Suprapubic skin (tissue), 4 donors: ENCODE measurements at places on chromosomes 1 and 21. TPM values are rescaled to one million over a fixed set of nuclear protein-coding genes. Genes with fewer than 3 reads are reported as not detected.

DNA sequence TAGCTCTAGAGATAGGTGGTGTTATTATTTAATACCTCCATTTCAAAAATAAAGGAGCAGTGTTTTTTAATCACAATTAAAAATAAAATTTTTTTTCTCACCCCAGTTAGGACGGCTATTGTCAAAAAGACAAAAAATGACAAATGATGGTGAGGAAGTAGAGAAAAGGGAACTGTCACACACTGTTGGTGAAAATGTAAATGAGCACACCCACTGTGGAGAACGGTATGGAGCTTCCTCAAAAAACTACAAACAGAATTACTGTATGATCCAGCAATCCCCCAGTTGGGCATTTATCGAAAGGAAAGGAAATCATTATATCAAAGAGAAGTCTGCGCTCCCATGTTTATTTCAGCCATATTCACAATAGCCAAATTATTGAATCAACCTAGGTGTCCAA is 148.7 kb upstream of the NR5A2 start:
- DNase-seq, result no peak
- no peaks in the 10 kb centered on the region for H3K36me3 ChIP-seq
- H3K4me3 ChIP-seq, result no peak overlapping the region
- H3K27me3 ChIP-seq, result no peaks in the 10 kb centered on the region
- no peak overlapping the region for H3K27ac ChIP-seq

- H3K27ac ChIP-seq, result no peak overlapping the region
- H3K4me3 ChIP-seq, result no peak overlapping the region
- H3K36me3 ChIP-seq, result peaks cover 48% of the 10 kb centered on the region
- H3K27me3 ChIP-seq, result no peaks in the 10 kb centered on the region
- DNase-seq, result no peak
Measured at GRCh38 chr1:212783976-212784375, 7.6 kb downstream of the NSL1 start.

DNA sequence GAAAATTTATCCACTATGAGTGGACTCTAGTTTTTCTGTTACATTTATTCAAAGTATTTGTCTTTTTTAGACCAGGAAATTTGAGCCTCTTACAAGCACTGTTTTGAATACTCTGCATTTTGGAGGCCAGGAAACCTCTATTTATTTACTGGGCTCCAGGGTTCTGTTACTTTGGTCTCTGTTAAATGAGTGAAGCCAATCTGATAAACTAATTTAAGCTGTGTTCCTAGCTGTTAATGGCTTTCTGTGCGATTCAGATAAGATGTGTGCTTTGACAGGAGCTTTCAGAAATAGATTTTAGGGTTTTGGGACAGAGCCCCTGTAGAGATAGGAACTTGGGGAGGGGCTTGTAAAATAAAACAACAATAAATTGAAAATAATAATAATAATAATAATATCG is 23.9 kb downstream of the ACKR1 start:
- no peaks in the 10 kb centered on the region for H3K36me3 ChIP-seq
- H3K27me3 ChIP-seq, result peaks cover 4% of the 10 kb centered on the region
- no peaks in the 10 kb centered on the region for H3K4me1 ChIP-seq
- H3K27ac ChIP-seq, result no peak overlapping the region
- DNase-seq, result no peak

The ATP1A4 gene
- total RNA-seq, result not detected

- DNase-seq, result no peak
- no peak overlapping the region for H3K27ac ChIP-seq
- peaks cover 13% of the 10 kb centered on the region for H3K4me1 ChIP-seq
- H3K4me3 ChIP-seq, result no peak overlapping the region
- H3K36me3 ChIP-seq, result no peaks in the 10 kb centered on the region
Measured at GRCh38 chr1:2382621-2383361, 8.6 kb downstream of the MORN1 start.

- H3K4me3 ChIP-seq, result no peak overlapping the region
- H3K36me3 ChIP-seq, result no peaks in the 10 kb centered on the region
- H3K4me1 ChIP-seq, result no peaks in the 10 kb centered on the region
- DNase-seq, result no peak
- no peak overlapping the region for H3K27ac ChIP-seq
Measured at GRCh38 chr1:213585959-213586586, 401.7 kb upstream of the PROX1 start.

The ERRFI1 gene
- 312 TPM for total RNA-seq

The NAV1 gene
- 17.4 TPM for total RNA-seq

The OR2L2 gene
- total RNA-seq, result not detected

GRCh38 chr1:17348593-17349234 is 23.3 kb upstream of the PADI6 start:
- H3K27me3 ChIP-seq, result peaks cover 27% of the 10 kb centered on the region
- no peak overlapping the region for H3K27ac ChIP-seq
- no peak overlapping the region for H3K4me3 ChIP-seq
- no peak for DNase-seq

- no peaks in the 10 kb centered on the region for H3K36me3 ChIP-seq
- H3K4me1 ChIP-seq, result peaks cover 22% of the 10 kb centered on the region
- H3K27me3 ChIP-seq, result no peaks in the 10 kb centered on the region
- H3K4me3 ChIP-seq, result no peak overlapping the region
- no peak overlapping the region for H3K27ac ChIP-seq
Measured at GRCh38 chr1:230064283-230064682, 2.8 kb upstream of the GALNT2 start.

GRCh38 chr1:101388904-101389546 is 152.2 kb downstream of the S1PR1 start:
- no peak overlapping the region for H3K4me3 ChIP-seq
- H3K36me3 ChIP-seq, result no peaks in the 10 kb centered on the region
- no peaks in the 10 kb centered on the region for H3K27me3 ChIP-seq
- H3K27ac ChIP-seq, result no peak overlapping the region

DNA sequence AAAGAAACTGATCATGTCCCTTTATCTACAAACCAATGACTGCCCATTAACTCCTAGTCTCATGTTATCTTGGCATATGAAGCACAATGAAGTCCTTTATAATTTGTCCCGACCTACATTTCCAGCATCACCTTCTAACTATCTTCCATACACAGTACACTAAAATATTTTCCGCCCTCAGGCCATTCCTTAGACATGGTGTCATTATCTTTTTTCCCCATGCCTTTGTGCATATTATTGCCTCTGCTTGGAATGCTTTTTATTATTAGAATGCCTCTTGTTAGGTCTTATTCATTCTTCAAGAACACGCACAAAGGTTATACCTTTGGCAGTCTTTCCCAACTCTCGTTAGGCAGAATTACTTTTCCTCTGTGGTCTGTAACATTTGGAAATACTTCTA is 39.6 kb downstream of the ATG4C start:
- H3K36me3 ChIP-seq, result no peaks in the 10 kb centered on the region
- DNase-seq, result no peak
- H3K4me1 ChIP-seq, result no peaks in the 10 kb centered on the region

The CSF1 gene
- total RNA-seq, result 14.8 TPM

DNA sequence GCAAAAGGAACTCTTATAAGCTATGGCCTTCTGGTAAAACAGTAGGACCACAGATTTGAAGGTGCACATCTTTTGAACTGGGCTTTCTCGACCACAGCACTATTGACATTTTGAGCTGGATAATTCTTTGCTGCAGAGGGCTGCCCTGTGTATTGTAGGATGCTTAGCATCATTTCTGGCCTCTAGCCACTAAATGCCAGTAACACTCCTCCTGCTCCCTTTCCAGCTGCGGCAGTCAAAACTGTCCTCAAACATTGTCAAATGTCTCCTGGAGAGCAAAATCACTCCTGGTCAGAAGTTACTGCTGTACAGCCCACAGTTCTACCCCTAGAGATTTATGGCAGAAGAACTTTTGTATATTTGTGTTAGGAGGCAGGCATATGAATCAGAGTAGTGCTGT is 836.7 kb downstream of the PLA2G4A start:
- no peaks in the 10 kb centered on the region for H3K27me3 ChIP-seq
- no peak overlapping the region for H3K27ac ChIP-seq
- no peaks in the 10 kb centered on the region for H3K36me3 ChIP-seq
- no peak for DNase-seq
- H3K4me3 ChIP-seq, result no peak overlapping the region
- no peaks in the 10 kb centered on the region for H3K4me1 ChIP-seq

The PRR9 gene
- 21.2 TPM for total RNA-seq

DNA sequence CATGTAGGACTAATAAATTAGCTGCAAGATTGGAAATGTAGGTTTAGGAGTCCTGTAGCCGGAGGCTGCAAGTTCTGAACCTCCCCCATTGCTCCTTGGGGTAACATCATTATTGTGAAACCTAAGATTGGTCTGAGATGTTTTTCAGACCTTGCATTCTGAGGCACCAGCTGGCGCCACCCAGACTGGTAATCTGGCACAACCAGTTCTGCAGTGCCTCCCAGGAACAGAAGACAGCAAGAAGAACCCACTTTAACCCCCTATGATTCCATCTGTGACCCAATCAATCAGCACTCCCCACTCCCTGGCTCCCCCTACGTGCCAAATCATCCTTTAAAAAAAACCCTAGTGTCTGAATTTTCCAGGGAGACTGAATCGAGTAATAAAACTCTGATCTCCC is 11.6 kb upstream of the DNAJC6 start:
- no peaks in the 10 kb centered on the region for H3K27me3 ChIP-seq
- no peak overlapping the region for H3K27ac ChIP-seq
- H3K4me3 ChIP-seq, result no peak overlapping the region
- no peaks in the 10 kb centered on the region for H3K36me3 ChIP-seq
- DNase-seq, result no peak

The ERG gene
- total RNA-seq, result 3.3 TPM

DNA sequence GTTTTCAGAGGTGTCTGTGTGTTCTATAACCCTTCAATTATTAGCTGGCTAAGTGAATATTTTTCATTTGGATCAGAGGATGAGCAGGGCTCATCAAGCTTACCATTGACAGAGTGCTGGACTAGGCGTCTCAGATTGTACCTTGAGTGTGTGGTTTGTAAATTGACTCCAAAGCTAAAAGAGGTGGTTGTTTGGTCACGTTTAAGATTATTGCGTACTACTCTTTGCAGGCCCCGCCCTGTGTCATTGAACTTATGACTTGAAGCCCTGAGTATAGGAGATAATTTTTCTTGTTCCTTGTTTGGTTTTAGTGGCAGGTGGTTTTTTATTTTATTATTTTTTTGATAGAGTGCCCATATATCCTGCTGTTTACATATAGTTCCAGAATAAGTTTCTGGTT is 17.7 kb downstream of the MRPS6 start:
- peaks cover 13% of the 10 kb centered on the region for H3K4me1 ChIP-seq
- H3K27me3 ChIP-seq, result no peaks in the 10 kb centered on the region
- H3K4me3 ChIP-seq, result no peak overlapping the region
- H3K27ac ChIP-seq, result no peak overlapping the region
- no peak for DNase-seq
- H3K36me3 ChIP-seq, result peaks cover 13% of the 10 kb centered on the region

DNA sequence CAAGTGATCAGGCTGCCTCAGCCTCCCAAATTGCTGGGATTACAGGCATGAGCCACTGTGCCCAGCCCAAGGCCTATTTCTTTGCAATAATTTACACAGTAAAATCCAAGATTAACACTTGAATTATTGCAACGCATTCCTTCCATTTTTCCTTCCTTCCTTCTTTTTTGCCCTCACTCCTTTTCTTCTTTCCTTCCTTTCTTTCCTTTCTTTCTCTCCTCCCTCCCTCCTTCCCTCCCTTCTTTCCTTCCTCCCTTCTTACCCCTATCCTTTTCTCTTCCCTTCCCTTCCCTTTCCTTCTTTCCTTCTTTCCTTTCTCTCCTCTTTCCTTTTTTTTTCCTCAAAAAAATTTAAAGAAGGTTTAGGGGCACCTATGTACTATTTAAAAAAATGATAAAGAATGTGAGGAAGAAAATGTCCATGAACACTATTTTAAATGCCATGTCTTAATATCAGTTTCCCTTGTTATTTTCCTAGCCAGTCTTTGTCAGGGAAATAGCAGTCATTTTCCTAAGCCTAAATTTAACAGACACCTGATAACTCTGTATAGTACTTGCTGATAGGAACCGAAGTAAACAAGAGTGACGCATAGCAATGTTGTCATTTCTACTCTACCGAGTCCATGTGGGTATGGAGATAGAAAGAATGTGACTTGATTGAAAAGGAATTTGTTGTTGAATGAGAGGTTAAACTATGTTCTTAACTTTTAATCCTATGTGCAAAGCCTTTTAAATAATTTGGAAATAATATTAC is 79.8 kb upstream of the HMCN1 start:
- DNase-seq, result no peak
- peaks cover 4% of the 10 kb centered on the region for H3K4me1 ChIP-seq
- no peaks in the 10 kb centered on the region for H3K27me3 ChIP-seq

DNA sequence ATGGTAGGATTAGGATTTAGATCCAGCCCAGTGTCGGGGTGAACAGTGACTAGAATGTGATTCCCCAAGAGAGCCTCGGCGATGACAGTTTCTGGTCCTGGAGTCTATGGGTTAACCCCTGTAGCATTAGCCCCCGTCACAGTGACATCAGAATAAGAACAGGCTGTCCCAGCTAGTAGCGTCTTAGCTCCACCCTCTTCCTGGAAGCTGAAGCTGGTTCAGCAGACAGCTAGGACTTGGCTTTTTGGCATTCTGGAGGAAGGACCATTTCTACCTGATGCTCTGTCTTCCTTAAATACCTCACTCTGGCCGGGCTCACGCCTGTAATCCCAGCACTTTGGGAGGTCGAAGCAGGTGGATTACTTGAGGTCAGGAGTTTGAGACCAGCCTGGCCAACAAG is 5.0 kb downstream of the NDUFS2 start:
- DNase-seq, result no peak
- peaks cover 87% of the 10 kb centered on the region for H3K36me3 ChIP-seq
- H3K4me1 ChIP-seq, result peaks cover 35% of the 10 kb centered on the region
- no peaks in the 10 kb centered on the region for H3K27me3 ChIP-seq
- H3K27ac ChIP-seq, result peak overlapping the region; percentile 55

The LCE1A gene
- total RNA-seq, result 332 TPM

- no peak for DNase-seq
- no peaks in the 10 kb centered on the region for H3K27me3 ChIP-seq
- H3K36me3 ChIP-seq, result no peaks in the 10 kb centered on the region
- H3K4me3 ChIP-seq, result no peak overlapping the region
- peaks cover 48% of the 10 kb centered on the region for H3K4me1 ChIP-seq
- peak overlapping the region; percentile 7 for H3K27ac ChIP-seq
Measured at GRCh38 chr1:17575797-17576518, 36.5 kb downstream of the ARHGEF10L start.

- no peak for DNase-seq
- peaks cover 17% of the 10 kb centered on the region for H3K4me1 ChIP-seq
- no peaks in the 10 kb centered on the region for H3K27me3 ChIP-seq
Measured at GRCh38 chr1:225660544-225660946, 7.6 kb upstream of the ENAH start.

- peak; percentile 98 for DNase-seq
Measured at GRCh38 chr1:145858901-145859490, at the start of gene PIAS3. TSS of gene PIAS3 (minus strand) at chr1:145859081. CDS start at chr1:145858990, 91 bp downstream.

The SFN gene
- 364 TPM for total RNA-seq

- no peaks in the 10 kb centered on the region for H3K36me3 ChIP-seq
- no peak for DNase-seq
- no peak overlapping the region for H3K27ac ChIP-seq
- H3K4me1 ChIP-seq, result peaks cover 13% of the 10 kb centered on the region
- H3K4me3 ChIP-seq, result no peak overlapping the region
Measured at GRCh38 chr1:7570311-7570710, 200.8 kb upstream of the VAMP3 start.

The MFAP2 gene
- total RNA-seq, result 5.6 TPM

- no peak overlapping the region for H3K4me3 ChIP-seq
- H3K4me1 ChIP-seq, result no peaks in the 10 kb centered on the region
- H3K27ac ChIP-seq, result no peak overlapping the region
- H3K27me3 ChIP-seq, result no peaks in the 10 kb centered on the region
- no peak for DNase-seq
- no peaks in the 10 kb centered on the region for H3K36me3 ChIP-seq
Measured at GRCh38 chr1:103900005-103900404, 150.3 kb downstream of the AMY1C start.

GRCh38 chr1:66282343-66282852 is 251.6 kb upstream of the SGIP1 start:
- no peak overlapping the region for H3K27ac ChIP-seq
- H3K4me3 ChIP-seq, result no peak overlapping the region
- H3K4me1 ChIP-seq, result peaks cover 23% of the 10 kb centered on the region
- no peak for DNase-seq
